Hematopoietic multipotent progenitor cell (in vitro differentiated cells): ENCODE measurements at places on chromosomes 1 and 21.

- no peak for DNase-seq
Measured at GRCh38 chr1:7610936-7611335, 160.2 kb upstream of the VAMP3 start.

GRCh38 chr1:48644190-48644900 lies 132.3 kb downstream of the BEND5 start:
- no peak for DNase-seq

DNA sequence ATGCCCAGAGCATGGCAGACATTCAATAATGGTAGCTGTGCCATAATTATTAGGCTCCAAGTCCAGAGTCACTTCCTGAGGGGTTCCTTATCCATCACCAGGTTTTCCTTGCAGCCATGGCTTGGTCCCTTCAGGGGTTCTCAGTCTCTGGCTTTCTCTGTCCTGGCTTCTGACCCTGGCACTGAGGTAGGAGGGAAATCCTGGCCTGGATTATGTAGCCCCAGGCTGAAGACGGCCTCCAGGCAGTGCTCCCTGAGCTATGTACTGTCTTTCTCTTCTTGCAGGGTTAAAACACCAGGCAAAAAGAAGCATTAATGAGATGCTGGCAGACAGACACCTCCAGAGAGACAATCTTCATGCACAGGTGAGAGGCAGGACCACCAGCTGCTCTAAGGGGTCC lies 9.5 kb upstream of the PADI3 start:
- DNase-seq, result peak; percentile 88

DNA sequence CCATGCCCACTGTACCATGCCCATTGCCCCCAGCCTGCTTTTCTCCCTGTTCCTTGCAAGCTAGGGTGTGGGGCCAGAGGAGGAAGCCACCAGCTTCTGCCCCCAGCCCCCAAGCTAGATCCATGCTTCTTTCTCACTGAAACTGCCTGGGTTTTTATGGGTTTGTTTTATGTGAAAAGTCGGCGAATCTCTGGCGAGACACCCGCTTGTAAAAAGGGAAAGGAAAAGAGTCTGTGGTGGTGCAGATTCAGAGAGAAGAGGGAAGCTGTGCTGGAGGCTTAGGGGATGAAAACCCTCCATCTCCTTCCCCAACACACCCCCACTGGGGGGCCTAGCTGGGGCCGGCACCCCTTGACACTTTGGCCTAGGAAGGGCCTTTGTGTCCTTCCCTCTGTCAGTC lies 26.2 kb downstream of the GRHL3 start:
- DNase-seq, result no peak

- peak; percentile 52 for DNase-seq
Measured at GRCh38 chr21:33196941-33197374, 32.8 kb upstream of the IFNAR2 start.

GRCh38 chr21:37868446-37869295 lies 47.6 kb downstream of the KCNJ6 start:
- DNase-seq, result no peak

DNA sequence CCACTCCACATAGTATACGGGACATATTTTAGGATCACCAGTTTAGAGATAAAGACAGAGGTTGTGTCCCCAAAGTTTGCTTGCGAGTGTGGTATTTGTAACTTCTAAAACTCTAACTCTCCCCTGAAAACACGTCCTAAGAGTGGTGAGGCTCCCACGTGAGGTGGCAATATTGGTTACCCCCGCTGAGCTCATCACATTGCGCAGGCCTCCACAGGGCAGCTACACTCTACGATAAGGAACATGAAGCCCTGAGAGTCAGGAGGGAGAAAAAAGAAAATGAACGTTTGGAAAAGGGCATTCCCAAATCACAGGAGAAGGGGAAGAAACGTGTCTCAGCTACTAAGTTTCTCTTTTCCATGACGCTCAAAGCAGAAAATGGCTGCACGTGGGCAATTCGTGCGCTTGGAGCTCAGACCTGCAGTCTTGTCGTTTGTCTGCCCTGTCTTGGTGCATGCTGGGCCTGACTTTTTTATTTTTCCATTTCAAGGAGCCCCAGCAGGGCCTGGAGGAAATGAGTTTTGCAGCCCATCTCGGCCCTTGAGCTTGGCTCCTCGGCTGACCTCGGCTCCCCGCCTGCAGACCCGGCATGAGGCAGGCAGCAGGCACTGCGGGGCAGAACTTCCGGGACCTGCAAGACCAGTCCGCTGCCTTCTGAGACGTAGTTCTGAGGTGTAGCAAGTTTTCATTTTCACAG lies 25.7 kb downstream of the ERG start:
- DNase-seq, result no peak

GRCh38 chr1:55196433-55197035 lies 18.6 kb downstream of the USP24 start:
- no peak for DNase-seq

DNA sequence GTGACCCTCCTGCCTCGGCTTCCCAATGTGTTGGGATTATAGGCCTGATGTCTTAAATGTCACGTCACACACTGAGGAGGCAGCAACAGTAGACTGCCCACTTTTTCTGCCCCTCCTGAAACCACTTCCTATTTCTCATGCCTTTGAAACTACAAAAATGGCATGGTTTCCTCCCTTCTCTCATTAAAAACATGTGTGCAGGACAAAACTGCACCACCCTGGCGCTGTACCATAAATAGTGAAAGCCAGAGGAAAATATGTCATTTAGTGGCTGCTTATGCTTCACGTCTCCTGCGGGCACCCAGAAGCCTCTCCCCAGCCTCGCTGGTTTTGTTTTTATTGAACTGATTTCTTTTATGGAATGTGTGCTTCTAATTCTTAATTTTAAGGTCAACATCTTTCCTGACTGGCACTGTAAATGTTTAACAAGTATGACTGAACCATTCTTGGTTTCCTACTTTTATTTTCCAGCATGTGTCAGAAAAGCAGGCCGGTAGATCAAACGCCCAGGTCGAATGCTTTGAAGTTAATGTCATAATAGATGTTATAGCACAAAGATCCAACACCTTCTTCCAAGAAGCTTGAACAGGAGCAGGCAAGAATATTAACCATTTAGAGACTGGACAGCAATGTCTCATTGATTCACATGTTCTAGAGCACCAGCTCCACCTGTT lies 59.6 kb upstream of the C1orf87 start:
- DNase-seq, result peak; percentile 79

GRCh38 chr1:234271243-234271606 lies 102.0 kb upstream of the COA6 start:
- DNase-seq, result no peak

- no peak for DNase-seq
Measured at GRCh38 chr1:53362851-53363642, 35.2 kb upstream of the LRP8 start.

GRCh38 chr1:113207019-113207418 lies 134.0 kb downstream of the LRIG2 start:
- no peak for DNase-seq

DNA sequence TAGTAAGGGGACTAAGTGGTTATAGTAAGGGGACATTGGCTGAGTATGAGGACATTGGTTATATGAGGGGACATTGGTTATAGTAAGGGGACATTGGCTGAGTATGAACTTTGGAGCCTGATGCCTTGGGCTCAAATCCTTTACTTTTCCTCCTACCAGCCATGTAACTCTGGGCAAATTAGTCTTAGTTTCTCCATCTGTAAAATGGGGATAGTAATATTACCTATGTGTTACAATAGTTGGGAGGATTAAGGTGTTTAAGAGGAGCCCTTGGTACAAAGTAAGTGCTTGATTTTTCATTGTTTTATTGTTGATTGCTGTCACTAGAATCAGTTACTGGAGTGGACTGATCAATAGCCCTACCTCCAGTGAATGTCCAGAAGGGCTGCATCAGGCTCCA lies 2.8 kb downstream of the OSCP1 start:
- no peak for DNase-seq

- no peak for DNase-seq
Measured at GRCh38 chr1:97089173-97089572, 367.6 kb downstream of the PTBP2 start.

GRCh38 chr1:115252585-115252984 lies 85.5 kb downstream of the NGF start:
- no peak for DNase-seq

GRCh38 chr1:94925004-94925403 lies 1.9 kb downstream of the CNN3 start:
- DNase-seq, result no peak

DNA sequence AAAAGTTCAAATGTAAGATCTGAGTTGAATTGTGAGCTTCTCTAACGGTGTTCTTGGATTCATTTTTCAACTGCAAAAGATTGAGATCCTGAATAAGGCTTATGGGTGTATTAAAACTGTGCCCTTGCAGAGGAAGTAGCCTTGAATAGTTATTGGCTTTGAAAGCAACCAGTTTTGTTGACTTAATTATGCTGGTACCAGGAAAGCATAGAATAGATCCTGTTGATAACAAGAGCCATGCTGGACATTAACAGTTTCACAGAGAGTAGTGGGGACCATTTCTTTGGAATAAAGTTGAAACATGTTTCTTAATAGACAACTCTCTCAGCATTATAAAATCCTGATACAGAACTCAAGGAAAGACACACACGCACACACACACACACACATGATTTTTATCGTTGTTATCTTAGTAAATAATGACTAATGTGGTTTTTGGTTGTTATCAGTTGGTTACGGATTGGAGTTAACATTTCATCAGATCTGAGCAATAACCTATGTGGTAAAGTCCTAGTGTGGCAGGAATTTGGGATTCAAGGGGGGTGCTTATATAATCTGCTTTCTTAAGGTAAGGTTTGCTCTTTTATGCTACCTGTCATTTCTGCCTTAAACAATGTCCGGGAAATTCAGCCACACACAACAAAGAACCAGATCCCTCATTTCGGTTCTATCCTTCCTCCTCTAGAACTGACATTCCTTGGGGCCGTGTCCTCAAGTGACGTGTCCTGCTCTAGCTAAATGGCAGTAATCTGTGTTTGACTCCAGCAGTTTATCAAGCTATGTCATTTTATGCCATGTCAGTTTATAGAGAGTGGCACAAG lies 330.9 kb downstream of the CHRM3 start:
- no peak for DNase-seq

DNA sequence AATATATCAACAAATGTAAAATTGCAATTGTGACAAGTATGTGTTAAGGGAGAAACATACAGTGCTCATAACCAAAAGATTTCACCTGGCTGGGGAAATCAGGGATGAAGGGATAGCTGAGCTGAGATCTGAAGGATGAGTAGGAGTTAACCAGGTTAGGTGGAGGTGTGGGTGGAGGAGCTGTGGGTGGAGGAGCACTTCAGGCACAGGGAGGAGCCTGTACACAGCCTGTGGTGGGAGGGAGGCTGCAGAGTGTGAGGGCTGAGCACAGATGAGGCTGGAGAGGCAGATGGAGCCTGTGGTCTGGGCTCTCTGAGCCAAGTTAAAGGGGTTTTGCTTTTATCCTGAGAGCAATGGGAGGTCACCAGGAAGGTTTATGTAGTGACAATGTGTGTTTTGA lies 111.9 kb downstream of the XCL2 start:
- no peak for DNase-seq

DNA sequence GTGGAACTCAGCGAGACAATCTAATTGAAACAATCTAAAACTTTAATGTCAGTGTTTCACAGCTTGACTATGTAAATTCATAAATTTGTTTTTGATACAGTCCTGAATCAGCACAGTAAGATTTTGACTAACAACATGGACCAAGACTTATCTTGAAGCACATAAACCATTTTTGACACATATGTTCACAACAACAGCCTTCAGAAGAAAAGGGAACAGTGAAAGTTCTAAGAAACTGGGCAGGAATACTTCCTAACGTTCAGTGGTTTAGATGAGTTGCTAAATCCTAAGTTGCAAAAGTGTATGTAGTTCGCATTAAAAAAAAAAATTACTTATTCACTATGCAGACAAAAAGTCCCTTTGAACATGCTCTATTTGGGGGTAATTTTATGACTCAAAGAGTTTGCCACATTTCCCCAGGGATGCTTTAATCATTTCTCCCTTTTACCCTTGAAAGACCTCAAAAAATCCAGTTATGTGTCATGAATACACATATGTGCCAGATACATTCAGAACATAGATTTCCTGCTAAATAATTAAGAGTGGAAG lies 120.2 kb downstream of the MRPL39 start:
- DNase-seq, result peak; percentile 50

GRCh38 chr1:1040004-1040991 lies 20.4 kb downstream of the AGRN start:
- DNase-seq, result peak; percentile 72

GRCh38 chr1:166974647-166975345 lies 544 bp downstream of the ILDR2 start:
- DNase-seq, result peak; percentile 24

DNA sequence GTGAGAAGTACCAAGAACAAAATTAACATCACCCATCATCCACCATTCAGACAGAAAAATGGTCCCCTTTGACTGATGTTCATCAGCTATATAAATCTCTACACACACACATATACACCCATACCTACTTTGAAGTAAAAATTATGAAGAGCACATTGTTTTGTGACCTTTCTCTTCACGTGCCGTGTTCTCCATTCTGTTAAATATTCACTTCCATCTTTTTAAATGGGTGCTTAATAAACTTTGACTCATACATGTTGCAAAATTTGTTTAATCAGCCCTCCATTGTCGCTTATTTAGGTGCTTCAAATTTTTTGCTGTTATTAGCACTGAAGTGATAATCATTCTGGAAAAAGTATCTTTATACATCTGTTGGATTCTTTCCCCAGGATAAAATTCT lies 80.1 kb downstream of the CLIC6 start:
- no peak for DNase-seq
